Fibroblast of skin of back (primary cell): ENCODE measurements at places on chromosomes 12 and 14.

DNA sequence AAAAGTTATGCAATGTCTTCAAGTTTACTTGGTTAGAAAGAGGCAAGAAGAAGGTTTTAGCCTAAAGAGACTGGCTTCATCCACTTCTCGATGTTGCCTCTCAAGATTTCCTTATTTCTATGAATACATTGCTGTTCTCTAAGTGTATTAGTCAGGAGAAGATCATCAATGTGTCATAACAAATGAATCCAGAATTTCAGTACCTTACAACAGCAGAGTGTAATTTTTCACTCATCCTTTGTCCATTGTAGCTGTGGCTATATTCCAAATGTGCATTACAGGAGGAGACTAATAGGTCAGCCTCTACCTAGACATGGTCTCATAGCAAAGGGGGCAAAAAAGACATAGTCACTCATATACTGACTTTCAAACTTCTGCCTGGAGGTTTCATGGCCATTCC lies 579.1 kb downstream of the PRKD1 start:
- DNase-seq = no peak

DNA sequence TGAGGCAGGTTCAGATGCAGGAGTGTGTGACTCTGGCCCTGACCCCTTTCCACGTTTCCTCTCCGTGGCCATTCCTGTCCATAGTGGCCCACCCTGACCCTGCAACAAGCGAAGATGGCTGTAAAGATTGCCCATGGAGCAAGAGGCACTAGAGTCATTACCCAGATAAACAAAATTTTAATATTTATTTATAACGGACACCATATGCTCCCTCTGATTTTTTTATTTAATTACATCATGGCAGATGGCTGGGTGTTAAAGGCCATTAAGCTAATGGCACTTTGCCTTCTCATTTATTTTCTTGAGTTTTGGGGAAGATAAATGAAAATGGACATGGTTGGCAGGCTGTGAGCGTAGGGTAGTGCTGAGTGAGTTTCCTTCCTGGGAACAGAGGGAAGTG lies 58.7 kb downstream of the WSCD2 start:
- no peak for DNase-seq

GRCh38 chr12:112170376-112170775 lies 45.0 kb downstream of the TRAFD1 start:
- peak; percentile 63 for DNase-seq

- DNase-seq = no peak
These were observed 65.7 kb downstream of the TBX5 start for GRCh38 chr12:114340231-114340630.

DNA sequence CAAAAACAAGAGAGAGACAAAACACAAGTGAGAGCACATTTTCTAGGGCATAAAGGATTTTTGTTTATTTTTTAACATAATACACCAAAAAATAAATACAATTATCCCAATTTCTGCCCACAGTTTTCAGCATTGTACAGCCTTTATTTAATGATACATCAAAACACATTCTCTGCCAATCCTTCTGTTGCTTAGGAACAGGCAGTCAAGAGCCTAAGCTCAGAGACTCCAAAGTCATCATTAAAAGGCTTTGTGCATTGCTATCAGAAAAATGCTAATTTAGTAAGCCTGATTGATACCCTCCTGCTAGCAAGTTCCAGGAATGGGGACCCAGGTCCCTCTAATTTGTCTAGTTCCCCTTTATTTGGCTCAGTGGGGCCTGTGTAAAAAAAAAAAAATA lies 536.5 kb downstream of the RPS29 start:
- DNase-seq = no peak

DNA sequence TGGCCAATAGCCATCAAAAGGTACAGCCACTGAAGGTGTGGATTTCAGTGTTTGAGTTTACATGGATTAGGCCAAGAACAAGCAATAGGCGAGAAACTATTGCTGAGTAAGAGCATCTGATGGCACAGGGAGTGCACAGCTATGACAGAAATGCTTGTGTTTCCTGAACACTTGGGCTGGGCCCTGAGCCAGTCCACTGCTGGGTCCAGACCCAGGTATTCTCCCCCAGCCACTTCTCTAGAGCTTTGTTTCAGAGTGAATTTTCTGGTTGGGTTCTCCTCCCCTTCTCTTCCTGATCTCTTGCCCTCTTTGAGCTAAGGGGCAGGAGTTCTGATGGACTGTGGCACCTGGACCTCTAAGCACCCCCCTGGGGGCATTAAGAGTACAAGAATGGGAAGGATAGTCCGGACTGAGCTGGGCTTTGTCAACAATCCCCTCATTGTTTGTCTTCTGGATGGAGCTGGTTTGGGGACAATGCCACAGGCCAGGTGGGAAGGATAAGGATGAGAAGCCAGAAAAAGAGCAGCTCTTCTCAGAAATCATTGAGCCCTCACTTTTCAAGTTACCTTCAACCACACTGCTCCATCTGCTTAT lies 8.3 kb downstream of the HOXC5 start:
- no peak for DNase-seq

DNA sequence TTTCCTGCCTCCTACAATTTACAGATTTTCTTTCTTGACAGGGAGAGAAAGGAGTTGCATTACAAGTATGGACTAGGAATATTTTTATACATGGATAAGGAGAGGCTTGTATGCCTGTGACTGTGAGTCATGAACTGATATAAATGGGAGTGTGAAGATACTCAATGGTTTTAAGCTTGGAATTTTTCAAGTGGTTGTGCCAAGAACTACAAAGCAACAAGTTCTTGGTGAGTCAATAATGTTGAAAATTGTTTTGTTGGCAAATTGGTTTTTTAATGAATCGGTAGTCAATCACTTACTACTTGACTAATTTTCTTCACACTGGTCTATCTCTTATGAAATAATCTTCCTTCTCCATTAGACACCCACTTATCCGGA lies 58.9 kb upstream of the HMGA2 start:
- DNase-seq = peak; percentile 77

- DNase-seq = peak; percentile 85
These were observed 4.3 kb upstream of the CD9 start for GRCh38 chr12:6195665-6196535.

DNA sequence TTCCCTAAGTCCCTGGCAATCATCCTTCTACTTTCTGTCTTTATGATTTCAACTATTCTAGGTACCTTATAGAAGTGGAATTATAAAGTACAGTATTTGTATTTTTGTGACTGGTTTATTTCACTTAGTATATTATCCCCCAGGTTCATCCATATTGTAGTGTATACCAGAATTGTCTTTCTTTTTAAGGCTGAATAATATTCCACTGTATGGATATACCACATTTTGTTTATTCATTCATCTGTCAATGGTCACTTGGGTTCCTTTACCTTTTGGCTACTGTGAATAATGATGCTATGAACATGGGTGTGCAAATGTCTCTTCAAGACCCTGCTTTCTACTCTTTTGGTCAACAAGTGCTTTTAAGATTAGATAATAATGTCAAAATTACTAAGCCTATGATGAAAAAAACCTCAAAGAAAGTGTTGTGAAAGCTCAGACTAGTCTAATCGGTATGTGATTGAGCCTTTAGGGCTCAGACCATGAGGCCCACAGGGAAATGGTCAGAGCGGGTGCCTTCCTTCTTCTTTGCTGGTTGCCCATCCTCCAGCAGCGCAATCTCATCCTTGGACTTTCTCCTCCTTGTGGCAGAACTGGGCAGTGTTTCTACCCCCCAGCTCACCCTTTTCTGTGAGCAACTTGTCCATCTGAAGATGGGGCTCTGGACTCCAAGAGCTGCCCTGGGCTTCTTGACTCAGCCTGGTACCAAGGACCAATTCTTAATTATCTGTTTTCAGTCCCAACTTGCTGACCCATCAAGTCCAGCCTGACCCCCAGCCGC lies 105.4 kb downstream of the TTC8 start:
- DNase-seq = no peak

- no peak for DNase-seq
These were observed 104.7 kb downstream of the ZNF664 start for GRCh38 chr12:124077701-124078100.

DNA sequence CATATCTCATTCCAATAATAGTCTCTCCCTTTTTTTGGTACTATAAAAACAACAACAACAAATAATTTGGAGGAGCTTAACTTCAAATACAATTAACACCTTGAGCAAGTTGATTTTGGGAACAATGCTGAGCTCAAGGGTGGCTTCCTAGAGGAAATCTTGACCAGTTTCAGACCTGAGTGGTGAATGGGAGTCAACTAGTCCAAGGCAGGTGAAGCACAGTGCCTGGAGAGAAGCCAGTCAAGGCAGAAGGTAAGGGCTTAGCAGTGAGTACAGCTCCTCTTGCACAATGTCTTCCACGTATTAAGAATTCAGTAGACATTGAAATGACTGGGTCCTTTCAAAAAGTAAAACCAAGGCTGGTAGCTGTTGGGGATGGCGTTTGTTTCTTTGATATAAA lies 444.8 kb downstream of the ATP23 start:
- no peak for DNase-seq

- DNase-seq = no peak
These were observed 340.0 kb upstream of the USP15 start for GRCh38 chr12:61920230-61920629.

- no peak for DNase-seq
These were observed 42.5 kb upstream of the PPP1CC start for GRCh38 chr12:110785240-110785639.

DNA sequence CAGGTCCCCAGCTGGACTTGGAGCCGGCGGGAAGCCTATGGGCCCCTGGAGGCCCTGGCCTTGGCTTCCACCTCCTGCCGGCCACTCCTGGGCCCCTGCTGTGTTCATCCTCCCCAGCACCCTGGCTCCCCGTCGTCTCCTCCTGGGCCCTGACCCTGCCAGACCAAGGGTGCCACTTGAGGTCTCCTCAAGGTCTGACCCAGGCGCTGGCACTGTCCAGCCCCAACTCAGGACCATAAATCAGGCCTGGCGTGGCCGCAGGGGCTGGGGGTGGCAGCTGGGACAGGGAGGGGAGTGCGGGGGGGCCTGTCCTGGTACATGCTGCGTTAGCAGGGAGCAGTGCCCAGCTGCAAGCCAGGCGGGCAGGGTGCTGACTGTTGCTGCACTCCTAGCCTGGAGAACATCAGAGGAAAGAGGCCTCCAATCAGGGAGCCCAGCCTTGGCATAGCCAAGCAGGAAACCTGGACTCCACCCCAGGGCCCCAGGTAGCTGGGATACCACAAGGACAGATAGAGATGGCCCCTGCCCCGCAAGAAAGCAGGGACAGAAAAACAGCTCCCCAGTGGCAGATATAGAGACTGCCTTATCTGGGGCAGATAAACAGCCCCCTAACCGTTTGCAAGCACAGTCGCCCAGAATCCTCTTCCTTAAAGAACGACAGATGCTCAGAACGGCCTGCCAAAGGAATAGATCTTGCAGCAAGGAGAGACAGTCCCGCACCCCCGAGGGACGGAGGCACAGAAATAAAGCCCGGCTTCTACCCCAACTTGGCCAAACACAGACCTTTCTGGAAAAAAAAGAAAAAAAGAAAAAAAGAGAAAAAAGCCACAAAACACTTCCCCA lies 6.5 kb upstream of the ATG101 start:
- no peak for DNase-seq

- no peak for DNase-seq
These were observed 17.9 kb upstream of the KRT86 start for GRCh38 chr12:52256584-52256935.

DNA sequence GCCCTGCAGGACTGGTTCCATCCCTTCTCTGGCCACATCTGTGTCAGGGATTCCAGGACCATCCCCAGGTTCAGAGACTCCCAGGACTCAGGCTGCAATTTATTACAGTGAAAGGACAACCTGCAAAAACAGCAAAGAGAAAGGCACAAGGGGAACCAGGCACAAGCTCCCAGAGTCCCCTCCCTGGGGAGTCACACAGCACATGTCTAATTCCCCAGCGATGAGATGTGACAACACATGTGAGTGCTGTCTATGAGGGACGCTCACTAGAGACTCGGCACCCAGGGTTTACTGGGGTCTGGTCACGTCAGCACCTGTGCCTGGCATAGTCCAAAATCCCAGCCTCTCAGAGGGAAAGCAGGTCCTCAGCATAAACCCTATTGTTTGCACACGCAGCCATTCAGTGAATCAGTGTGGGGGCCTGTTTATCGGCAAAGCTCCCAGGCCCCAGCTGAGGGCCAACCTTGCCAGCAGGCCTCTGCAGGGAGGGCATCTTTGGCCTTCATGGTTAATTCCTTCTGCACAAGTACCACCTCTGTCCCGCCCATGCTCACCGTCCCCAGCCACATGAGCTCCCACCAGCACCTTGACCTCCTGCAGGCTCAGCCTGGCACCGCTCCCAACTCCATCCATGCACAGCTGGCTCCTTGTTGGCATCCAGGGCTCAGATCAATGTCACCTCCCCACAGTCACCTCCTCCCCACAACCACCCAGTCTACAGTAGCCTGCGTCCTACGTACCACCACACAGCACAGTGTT lies 198.9 kb upstream of the SFSWAP start:
- no peak for DNase-seq

GRCh38 chr12:27319409-27319808 lies 13.2 kb upstream of the BMAL2 start:
- DNase-seq = peak; percentile 70

GRCh38 chr12:1865284-1865866 lies 45.0 kb downstream of the LRTM2 start:
- DNase-seq = no peak

- no peak for DNase-seq
These were observed 982.0 kb downstream of the VRK1 start for GRCh38 chr14:97779140-97779539.

DNA sequence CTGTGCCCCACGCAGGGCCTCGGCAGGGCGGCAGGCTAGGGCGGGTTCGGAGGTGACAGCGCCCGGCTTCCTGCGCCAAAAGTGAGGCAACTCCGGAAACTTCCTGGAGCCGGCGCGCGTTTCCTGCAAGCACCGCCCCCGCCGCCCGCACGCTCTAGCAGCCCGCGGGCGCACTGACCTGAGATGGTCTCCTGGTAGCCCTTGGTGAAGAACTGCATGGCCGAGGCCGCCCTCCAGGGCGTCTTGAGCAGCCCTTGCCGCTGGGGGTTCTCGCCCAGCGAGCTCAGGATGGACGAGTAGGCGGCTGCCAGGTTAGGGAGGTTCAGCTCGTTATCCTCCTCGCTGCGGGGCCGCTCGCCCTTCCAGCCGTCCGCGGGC lies 494 bp downstream of the GCH1 start:
- DNase-seq = peak; percentile 34

GRCh38 chr12:106392759-106393158 lies 35.2 kb downstream of the POLR3B start:
- no peak for DNase-seq

DNA sequence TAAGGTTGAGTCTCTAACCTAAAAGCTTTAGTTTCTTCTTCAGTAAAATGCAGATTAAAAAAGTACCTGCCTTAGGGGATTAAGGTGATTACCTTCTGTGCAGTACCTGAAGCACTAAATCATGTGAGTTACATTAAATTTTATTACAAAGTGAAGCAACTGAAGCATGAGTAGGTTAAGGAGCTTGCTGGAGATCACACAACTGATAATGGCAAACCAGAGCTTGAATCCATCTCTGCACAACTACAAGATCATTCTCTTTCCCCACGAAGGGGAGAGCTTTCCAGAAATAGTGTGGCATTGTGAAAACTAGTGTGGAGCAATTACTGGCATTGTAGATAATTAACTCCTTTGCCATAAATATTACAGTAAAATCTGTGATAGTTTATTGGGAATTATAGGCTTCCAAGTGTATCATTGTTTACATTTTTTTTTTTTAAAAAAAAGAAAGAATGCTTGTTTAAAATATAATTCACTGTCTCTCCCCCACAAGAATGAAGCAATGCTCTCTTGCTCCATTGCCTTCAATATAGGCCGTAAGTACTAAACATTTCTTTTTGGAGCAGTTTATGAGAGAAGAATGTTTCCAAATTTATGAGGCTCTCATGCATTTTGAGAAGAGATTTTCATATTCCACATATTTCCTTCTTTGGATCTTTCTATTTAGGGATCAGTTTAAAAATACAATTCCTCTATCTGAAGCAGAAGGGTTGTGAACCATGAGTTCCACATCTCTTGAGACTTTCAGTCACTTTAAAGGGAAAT lies 20.5 kb downstream of the SLC38A2 start:
- no peak for DNase-seq

GRCh38 chr14:98766818-98767217 lies 505.2 kb downstream of the BCL11B start:
- peak; percentile 55 for DNase-seq
